Upper lobe of right lung (tissue), 1 donor: ENCODE measurements at places on chromosomes 1 and 21.

- DNase-seq, result no peak
These were observed 4.4 kb downstream of the IFI16 start for GRCh38 chr1:159014003-159014571.

DNA sequence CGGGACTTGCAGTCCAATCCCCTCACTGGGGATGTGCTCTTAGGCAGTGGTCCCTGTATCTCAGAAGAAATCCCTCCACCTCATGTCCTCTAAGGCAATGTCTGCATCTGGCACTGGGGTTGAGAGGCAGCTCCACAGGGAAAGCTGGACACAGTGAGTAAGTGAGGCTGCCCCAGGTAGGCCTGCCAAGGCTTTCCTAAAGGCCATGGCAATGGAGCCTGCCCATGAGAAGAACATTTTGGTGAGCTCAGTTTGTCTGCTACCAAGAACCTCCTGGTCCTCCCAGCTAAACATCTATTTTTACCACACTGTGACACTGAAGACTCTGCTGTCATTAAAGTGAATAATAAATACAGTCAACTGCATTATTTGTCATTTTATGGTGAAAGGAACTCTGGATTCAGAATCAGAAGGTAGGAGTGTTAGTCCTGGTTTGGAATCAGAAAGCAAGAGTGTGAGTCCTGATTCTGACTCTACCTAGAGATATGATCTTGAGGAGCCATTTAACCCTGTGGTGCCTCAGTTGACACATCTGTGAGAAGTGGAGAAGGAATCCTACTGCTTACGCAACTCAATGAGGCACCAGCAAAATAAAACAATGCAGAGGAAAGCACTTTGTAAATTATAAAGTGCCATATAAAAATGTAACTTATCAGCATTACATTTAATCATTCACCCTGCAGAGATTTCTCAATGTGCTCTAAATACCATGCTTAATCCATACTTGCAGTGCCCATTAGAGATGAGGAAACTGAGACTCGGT lies 41.0 kb downstream of the TBX15 start:
- DNase-seq, result no peak

- DNase-seq, result no peak
These were observed 3.9 kb upstream of the TGFBR3 start for GRCh38 chr1:91889717-91890459.

DNA sequence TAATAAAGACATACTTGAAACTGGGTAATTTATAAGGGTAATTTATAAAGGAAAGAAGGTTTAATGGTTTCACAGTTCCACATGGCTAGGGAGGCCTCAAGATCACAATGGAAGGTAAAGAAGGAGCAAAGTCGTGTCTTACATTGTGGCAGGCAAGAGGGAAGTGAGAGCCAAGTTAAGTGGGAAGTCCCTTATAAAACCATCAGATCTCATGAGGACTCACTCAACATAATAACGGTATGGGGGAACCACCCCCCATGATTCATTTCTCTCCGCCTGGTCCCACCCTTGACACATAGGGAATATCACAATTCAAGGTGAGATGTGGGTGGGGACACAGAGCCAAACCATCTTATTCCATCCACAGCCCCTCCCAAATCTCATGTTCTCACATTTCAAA lies 76.8 kb upstream of the ZNF678 start:
- DNase-seq, result no peak
